ENCODE measurements at places on chromosomes 11 and 22.
A peak's percentile ranks its signal among the peaks of the same experiment; 100 is the strongest.

- no peak for DNase-seq
Observed at GRCh38 chr11:128776069-128776423, 82.2 kb downstream of the FLI1 start.

DNA sequence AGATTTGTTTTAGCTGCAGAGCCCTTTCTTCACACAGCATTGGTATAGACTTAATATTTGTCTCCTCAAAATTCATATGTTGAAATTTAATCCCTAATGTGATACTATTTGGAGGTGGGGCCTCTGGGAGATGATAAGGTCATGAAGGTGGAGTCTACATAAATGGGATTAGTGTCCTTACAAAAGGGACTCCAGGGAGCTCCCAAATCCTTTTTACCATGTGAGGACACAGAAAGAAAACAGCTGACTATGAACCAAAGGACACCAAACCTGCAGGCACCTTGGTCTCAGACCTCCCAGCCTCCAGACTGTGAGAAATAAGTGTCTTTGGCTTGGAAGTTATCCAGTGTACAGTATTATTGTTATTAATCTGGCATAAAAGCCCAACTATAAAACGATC lies 10.2 kb downstream of the SLC35F2 start:
- DNase-seq = no peak

GRCh38 chr11:69156673-69157155 lies 979 bp downstream of the SMIM38 start:
- DNase-seq = no peak

- no peak for DNase-seq
Observed at GRCh38 chr11:27703481-27703880, 3.2 kb upstream of the BDNF start.

- no peak for DNase-seq
Observed at GRCh38 chr11:71551711-71552110, 3.5 kb downstream of the KRTAP5-9 start.

DNA sequence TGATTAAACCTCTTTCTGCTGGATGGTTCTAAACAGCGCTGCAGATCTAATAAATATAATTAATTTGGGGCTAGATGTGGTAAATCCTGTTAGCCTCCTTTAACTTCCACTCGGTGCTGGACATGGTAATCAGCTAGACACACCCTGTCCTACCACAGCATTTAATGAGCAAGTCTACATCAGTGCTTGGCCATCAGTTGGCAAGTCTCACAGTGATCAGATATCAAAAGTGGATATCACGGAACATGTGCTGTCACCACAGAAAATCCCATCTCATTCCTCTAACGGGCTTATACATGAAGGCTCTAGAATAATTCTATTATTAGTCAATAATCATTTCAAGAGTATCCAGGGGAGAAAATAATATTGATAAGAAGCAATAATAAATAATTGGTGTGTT lies 5.6 kb upstream of the USP28 start:
- no peak for DNase-seq

GRCh38 chr11:17012179-17012578 lies 2.0 kb downstream of the PLEKHA7 start:
- no peak for DNase-seq

DNA sequence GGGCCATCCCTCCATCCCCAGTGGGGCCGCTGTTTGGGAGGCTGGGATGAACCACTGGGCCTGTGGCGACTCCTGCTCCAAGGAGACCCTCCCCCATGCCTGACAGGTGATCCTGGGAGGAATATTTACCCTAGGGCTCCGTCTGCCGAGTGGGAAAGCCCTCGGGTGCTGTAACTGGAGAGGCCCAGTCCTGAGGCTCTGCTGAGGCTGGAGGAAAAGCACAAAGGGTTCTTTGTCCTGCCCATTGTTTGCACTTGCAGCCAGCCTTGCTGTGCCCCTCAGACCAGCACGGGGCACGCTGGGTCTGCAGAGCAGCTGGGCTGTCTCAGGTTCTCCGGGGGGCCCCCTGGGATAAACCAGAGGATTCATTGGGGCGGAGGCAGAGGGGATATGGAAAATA lies 321.1 kb downstream of the MN1 start:
- peak; percentile 72 for DNase-seq

- no peak for DNase-seq
Observed at GRCh38 chr11:71332447-71332846, 80.1 kb upstream of the SHANK2 start.

- DNase-seq = no peak
Observed at GRCh38 chr22:23670378-23671295, 20.2 kb upstream of the RGL4 start.

DNA sequence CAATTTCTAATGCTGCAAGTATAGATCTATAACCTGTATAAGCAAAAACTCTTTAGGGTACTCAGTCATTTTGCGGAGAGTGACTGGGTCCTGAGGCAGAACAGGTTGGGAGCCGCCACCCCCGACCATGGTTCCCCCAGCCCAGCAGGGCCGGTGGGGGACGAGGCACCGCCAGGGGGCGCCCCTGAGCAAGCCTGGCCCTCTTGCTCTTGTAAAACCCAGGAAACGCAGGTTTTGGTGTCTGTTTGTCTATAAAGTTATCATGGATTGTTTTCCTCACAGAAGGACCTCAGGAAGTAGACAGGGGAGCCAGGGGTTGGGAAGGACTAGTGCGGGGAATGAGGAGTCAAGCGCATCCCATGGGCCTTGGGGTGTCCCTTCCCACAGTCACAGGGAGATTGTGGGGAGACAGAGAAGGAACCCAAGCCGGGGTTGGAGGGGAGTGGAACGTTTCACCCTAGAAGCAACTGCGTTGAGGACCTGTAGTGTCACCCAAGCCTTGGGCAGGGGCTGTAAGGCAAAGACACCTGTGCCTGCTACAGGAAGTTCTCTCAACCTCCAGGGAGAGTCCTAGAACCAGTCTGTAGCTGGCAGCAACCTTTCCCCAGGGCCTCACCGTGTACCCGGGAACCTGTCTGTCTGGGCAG lies 26.4 kb downstream of the KCTD17 start:
- DNase-seq = peak; percentile 28

DNA sequence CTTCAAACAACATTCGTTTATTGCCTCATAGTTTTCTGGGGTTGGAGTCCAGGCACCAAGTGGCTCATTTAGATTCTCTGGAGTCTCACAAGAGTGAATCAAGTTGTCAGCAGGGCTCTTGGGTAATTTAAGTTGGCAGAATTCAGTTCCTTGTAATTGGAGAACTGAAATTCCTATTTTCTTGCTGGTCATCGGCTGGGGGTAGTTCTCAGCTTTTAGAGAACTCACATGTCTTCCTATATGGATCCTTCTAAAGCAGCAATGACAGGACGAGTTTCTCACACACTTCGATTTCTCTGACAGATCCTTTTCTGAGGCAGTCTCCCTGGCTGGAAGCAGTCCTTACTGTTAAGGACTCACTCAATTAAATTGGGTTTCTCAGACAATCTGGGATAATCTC lies 17.3 kb upstream of the OOSP4B start:
- DNase-seq = no peak

DNA sequence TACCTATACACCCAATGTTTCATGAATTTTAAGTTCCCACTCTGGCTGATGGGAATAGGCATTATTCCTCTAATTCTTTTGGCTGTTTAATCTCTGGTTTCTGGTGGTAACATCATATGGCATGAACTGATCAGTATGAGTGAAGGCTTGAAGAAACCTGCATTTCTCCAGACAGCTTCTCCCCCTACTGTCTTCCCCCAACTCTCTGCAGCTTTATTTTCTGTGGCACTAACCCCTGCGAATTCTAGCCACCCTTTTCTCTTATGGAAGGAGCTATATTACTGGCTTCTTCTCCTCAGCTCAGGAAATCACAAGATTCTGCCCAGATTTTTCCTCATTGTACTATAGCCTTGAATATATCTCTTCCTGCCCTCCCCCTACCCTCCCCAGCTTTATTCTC lies 57.1 kb downstream of the CASP12 start:
- DNase-seq = no peak

- no peak for DNase-seq
Observed at GRCh38 chr22:20232237-20232598, 35.9 kb downstream of the RTN4R start.

DNA sequence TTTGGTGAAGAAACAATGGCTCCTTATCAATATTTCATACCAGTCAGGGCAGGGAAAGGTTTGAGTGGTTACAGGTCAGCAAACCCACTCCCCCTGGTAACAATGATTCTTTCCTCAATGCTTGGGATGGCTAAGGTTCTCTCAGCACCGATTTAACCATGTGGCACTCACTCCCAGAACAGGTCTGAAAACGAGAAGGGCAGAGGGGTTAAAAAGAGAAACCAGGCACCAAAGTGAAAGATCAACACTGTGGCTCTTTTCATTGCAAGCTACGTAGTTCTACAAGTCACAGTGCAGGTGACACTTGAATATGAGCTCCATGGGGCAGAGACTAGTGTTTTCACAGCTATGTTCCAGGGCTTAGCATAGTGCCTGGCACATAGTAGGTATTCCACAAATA lies 132.4 kb downstream of the PLEKHA7 start:
- no peak for DNase-seq

DNA sequence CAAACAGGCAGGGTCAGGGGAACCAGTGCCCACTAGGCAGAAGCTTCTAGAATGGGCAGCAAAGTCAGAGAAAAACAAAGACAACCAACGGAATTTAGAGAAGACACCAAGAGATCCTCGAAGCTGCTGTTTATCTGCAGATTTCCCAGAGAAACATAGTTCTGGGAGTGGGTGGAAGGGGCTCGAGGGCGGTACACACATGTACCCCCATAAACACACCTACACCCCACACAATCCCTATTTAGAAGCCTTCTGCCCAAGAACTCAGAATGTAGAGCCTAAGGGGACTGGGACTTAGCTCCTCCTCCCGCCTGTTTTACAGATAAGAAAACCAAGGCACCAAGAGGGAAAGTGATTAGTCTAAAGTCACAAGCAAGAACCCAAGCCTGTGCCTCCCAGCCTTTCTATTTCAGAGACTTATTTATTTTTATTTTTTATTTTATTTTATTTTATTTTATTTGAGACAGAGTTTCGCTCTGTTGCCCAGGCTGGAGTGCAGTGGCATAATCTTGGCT lies 6.4 kb downstream of the NPTXR start:
- no peak for DNase-seq

DNA sequence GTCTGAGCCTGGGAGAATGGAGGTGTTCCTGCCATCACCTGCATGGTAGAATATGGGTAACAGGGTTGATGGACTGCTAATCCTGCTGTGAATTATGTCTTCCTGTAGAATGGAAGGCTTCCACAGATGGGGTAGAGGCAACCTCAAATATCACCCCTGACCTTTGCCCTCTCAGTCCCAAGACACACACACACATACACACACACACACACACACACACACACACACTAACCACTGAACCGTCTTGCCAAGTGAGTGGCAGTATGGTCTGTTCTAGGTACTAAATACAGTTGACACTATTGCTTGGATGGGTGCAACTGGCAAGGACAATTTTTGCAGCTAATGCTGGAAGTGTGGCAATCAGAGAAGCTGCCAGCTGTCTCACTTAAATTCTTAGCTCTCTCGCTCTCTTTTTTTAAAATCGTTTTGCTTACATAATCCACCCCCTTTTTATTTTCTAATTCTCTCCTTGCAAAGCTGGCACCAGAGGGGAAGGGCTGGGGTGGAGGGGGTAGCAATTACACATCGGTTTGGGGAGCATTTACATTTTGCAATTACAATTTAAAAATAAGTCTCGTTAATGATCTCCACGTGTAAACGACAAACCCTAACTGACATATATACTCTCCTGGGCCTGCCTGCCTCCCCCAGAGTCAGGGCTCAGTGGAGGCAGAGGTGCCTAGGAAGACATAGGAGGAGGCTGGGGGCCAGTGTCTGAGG lies 162.6 kb downstream of the FEZ1 start:
- no peak for DNase-seq

- no peak for DNase-seq
Observed at GRCh38 chr11:79243422-79244210, 197.2 kb downstream of the TENM4 start.

DNA sequence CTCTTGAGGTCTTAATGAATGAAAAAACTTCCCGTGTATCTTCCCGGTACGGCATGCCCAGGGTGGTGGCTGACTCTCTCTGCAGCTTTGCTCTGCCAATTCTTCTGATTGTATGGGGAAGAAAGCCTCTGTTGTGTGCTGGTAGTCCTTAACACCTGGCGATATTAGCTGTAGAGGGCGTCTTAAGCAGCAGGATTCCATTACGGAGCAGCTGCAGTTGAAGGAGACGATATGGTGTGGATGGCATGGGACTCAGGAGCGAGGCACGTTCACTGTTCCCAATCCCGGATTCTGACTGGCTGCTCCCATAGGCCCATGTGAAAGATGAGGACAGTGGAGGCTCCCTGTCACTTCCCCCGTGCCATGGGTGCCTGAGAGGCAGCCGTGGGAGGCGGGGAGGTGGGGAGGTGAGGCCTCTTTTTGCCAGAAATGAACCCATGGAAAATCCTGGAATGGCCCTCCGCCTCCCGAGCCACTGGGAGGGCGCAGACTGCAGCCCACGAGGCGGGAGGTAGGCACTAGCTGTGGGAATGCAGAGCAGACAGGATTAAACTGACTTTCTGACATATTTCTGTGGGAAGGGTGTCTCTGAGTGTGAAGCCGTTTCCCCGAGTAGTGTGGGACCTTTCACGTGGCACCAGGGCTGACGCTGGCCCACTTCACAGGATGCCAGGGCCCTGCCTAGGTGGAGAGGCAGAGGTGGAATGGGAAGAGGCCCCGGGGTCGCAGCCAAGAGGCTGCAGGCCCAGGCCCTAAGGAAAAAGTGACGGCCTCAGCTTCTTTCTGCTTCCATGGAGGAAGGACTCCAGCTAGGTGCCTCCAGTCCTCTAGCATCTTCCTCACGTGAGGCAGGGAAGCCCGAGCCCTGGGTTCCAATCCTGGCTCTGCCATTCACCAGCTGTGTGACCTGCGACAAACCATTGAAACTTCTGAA lies 121.4 kb upstream of the CD82 start:
- DNase-seq = no peak

GRCh38 chr22:43972931-43973462 lies 17.8 kb downstream of the SAMM50 start:
- no peak for DNase-seq

GRCh38 chr11:15735706-15736105 lies 620.6 kb downstream of the SOX6 start:
- no peak for DNase-seq

DNA sequence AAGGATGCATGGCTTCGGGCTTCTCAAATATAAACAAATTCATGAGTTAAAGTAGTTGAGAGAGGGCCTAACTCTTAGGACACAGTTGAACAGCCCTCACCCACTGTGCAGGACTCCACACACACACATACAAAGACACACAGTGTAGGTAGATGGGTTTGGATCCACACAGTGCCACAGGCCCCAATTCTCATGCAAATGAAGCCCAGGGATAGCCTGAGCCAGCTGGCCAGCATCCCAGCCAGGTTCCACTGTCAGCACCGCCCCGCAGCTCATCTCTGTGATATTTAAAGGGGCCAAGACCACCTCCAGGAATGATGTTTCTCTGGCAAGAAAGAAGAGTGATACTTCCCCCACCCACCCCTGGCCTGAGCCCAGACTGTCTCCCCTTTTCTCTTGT lies 11.7 kb downstream of the SLC35C1 start:
- DNase-seq = peak; percentile 65

GRCh38 chr11:124977006-124977405 lies 23.0 kb downstream of the CCDC15 start:
- DNase-seq = peak; percentile 1

GRCh38 chr11:58061813-58062212 lies 31.1 kb downstream of the OR6Q1 start:
- DNase-seq = no peak

GRCh38 chr11:19025481-19026406 lies 34.8 kb downstream of the MRGPRX2 start:
- DNase-seq = no peak

GRCh38 chr11:76035020-76035419 lies 171.3 kb downstream of the WNT11 start:
- no peak for DNase-seq

- DNase-seq = no peak
Observed at GRCh38 chr22:19707347-19708290, 6.7 kb upstream of the SEPTIN5 start.
